ENCODE measurements at places on chromosomes 7 and 10. TPM values are rescaled to one million over a fixed set of nuclear protein-coding genes. Genes with fewer than 3 reads are reported as not detected.

DNA sequence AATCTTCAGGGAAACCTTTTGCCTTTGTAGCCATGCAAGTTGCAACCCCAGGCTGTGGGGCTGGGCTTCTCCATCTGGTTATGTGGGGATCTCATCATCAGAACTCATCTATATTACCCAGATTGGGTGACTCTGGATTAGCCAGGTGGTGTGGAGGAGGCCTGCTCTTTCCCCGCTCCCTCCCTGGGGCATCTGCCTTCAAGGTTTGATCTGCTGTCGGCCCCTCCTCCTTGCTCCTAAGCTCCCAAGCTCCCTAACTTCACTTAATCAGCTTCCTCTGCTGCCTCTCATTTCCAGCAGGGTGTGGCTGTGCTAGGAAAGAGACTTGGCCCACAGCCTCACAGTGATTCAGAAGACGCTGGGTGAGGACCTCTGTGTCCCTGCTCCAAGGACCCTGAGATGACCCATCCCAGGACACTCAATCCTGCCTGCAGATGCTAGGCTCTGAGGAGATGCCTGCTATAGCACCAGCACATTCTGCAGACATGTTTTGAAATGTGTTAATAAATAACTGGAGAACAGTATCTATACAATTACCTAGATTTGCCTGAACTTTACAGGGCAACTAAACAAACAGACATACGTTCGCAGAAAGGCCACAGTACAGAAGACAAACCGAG lies 392.1 kb upstream of the PODXL start:
- peak; percentile 49 for DNase-seq

Gene VIM
- 4,793 TPM for total RNA-seq

DNA sequence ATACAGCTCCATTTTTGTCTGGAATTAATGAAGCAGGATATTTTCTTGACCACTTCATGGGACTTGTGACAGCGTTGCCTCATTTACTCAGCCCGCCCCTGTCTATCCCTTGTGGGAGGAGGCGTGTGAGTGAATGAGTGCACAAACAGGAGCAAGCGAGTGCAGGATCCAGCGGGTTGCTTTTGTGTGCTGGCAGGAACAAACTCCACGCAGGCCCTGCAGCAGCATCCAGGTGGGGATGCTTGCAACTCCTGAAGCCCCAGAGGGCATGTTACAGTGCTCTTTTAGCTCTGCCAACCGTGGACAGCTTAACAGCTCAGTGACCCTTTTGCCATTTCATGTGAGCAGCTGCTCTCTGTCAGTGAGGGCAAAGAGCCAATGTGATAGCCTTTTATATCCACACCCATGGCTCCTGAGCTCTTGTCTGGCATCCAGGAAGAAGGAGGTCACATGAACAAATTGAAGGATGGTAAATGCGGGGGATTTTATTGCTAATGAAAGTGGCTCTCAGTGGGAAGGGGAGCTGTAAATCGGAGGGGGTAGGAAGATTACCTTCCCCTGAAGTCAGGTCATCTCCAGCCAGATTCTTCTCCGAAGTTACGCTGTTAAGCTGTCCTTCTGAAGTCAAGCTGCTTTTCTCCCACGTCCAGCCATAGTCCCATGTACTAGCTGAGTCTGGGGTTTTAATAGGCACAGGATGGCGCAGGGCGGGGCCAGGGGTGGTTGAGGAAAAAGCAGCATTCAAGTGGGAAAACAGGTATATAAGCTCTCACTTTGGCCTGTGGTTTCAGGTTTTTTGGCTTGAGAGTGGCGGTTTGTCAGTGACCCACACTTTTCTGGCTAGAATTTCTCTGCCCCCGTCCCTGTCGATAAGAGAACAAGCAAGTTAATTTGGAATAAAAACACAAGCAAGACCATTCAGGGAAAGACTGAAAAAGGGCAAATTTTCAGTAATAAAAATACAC lies 714.7 kb upstream of the MBL2 start:
- DNase-seq, result no peak

Gene TCAF1
- 24.0 TPM for total RNA-seq

Gene EN2
- 6.7 TPM for total RNA-seq

Gene VIPR2
- not detected for total RNA-seq

DNA sequence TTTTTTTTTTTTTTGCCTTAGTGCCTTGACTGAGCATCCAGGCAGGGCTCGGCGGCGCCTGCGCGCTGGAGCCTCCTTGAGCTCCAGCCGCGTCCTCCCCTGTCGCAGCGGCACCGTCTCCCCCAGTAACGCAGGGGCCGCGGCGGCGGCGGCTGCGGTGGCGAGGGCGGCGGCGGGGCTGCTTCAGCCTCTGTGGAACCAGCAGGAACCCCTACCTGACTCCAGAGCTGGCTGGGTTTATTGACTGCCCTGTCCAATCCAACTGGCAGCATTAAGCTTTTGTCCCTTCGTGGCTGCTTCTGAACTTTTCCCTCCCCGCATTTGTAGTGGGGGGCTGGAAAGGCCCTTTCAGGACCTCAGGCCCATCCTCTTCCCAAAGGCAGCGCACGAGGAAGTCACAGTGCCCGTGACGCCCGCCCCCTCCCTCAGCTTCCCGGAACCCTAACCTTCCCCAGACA lies at the start of gene GPR85:
Gene GPR85, minus strand, starts transcription at position 397 of the 458 bp plus-strand sequence. CDS start 2,106 bp downstream, outside the sequence.
- peak; percentile 52 for DNase-seq

GRCh38 chr10:113442336-113442735 lies 110.5 kb upstream of the HABP2 start:
- DNase-seq, result no peak

DNA sequence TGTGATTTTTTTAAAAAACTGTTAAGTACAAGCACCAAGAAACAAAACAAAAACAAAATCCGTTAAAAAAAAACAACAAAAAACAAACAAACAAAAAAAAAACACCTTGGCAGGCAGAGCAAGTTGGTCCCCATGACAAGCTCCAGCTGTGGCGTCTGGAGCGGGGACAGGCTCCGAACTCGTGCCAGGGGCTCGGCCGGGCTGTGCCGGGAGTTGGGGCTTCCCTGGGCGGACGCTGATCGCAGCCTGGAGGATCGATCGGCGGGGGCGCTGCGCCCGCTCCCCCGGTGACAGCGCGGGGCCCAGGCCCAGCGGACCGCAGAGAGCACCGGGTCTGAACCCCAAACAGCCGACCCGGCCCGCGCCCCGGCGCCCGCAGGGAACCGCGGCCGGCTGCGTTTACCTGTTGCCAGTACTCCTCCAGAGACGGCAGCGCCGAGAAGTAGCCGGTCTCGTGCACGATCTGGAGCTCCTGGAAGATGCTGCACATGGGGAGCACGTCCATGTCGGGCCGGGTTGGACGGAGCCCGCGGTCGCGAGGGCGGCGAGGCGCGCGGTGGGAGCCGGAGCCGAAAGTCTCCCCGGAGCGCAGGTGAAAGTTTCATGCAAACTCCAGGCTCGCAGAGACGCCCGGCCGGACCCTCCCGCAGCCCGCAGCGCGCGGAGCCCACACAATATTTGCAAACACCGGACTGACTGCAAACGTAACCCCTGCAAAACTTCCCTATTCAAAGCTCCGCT lies at the start of gene KLF6:
Gene KLF6, minus strand, starts transcription at position 700 of the 741 bp plus-strand sequence. Its CDS starts 195 bp downstream, at position 505.
- DNase-seq, result no peak
